ENCODE measurements at places on chromosomes 7 and 10.

- no peak for DNase-seq
Observed at GRCh38 chr10:34107626-34108516, 707.2 kb downstream of the PARD3 start.

GRCh38 chr7:22350466-22351328 is 6.3 kb downstream of the RAPGEF5 start:
- no peak for DNase-seq

- DNase-seq: no peak
Observed at GRCh38 chr7:11478426-11478825, 353.6 kb downstream of the THSD7A start.

DNA sequence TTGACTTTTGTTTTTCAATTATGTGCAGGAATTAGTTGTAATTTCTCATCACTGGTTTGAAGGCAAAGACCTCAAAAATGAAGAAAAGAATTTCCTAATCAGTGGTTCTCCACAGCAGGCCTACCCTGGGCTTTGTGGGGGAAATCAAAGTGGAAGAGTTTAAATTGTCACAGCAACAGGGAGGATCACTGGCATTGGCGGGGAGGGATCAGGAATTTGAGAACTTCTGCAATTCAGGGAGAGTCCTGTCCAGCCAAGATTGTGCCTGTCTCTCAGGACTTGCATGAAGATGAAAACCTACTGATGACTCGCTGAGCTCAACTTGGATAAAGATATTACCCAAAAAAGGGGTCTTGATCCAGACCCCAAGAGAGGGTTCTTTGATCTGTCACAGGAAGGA is 70.1 kb downstream of the HACD1 start:
- no peak for DNase-seq

GRCh38 chr7:17071866-17072265 is 190.1 kb upstream of the AGR3 start:
- DNase-seq: no peak
